NCI-H1694 (cell line): ENCODE measurements at places on chromosomes 13 and 19.

GRCh38 chr13:102041544-102041943, 360.3 kb downstream of the FGF14 start:
- DNase-seq, result no peak

DNA sequence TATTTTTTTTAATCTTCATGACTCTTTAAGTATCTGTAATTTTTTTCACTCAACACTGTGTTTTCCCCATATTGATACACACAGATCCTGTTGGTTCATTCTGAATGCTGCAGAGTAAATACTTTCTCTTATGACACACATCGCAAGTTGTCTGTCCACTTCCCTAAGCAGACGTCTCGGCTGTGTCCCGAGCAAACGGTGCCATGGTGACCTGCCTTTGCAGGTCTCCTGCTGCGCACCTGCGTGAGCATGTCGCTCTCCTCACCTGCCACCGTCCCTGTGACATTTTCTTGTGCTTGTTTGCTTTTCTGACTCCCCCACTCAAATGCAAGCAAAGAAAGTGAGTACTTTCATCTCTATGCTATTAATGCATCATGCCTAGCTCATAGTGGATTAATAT, 57.8 kb downstream of the CCDC70 start:
- DNase-seq, result no peak

DNA sequence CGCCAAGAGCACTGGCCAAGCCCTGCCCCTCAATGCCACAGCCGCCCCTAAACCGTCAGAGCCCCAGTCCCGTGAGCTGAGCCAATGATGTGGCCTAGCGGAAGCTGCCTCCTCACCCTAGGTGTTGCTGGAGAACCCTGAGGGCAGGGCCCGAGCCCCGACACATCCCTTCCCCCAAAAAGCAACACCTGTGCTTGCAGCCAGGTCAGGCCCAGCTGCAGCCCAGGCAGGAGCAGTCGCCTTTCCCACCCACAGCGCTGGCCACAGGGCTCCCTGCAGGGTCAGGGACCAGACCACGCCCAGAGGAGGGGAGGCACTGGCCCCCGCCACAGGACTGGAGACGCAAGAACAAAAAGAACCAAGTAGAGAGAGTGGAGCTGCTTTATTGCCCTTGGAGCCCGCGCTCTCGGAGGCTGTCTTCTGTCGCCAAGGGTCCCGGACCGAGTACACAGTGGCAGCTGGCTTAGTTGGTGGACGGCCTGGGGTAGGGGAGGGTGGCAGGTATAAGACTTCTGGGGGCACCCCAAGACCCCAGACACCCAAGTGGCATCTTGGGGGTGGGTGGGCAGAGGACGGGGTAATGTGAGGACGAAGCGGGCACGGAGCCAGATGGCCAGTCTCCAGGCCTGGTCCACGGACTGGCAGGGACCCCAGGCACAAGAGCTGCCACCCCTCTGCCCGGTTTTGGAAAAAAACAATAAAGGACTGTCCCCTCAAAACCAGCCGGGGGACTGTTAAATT, 3.3 kb downstream of the P2RY11 start:
- DNase-seq, result no peak

DNA sequence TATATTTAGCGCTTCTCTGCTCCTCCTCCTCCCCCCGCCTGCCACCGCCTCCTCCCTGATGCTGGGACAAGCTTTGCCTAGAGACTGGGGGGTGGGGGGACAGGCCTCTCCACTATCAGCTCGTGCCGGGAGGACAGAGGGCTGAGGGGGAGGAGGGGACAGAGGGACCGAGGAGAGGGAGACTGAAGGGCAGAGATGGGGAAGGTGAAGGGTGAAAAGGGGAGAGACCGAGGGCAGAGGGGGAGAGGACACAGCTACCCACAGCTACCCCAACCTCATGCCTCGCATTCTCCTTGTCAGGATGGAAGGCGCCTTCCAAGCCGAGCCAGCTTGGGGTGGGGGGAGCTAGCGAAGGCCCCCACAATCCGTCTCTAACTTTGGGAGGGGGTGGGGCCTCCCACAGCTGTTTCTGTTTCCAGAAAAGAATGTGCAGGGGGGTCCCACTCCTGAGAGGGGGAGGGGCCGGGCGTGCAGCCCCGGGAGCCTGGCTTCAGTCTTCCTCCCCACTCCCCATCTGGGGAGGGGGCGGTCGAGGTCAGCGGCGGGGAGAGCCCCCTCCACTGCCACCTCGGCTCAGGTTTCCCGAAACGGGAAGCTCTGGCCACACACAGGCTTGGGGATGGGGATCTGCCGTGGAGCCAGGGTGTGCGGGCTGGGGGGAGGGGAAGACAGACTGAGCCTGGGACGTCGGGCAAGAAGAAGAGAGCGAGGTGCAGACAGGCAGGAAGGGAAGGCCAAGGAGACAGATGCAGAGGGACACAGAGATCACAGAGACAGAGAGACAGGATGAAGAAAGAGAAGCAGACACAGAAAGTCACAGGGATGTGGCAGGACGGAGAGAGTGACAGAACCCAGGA, 1.6 kb downstream of the DACT3 start:
- no peak for DNase-seq

- DNase-seq, result no peak
These were observed 497 bp upstream of the MLNR start for GRCh38 chr13:49219647-49220035.

GRCh38 chr19:6161271-6161850, 25.9 kb downstream of the ACSBG2 start:
- DNase-seq, result no peak

- no peak for DNase-seq
These were observed 395.6 kb downstream of the KLF12 start for GRCh38 chr13:73738626-73739025.

GRCh38 chr19:56383826-56384605, 9.3 kb downstream of the ZNF582 start:
- no peak for DNase-seq

GRCh38 chr13:23621316-23621645, 51.1 kb downstream of the TNFRSF19 start:
- no peak for DNase-seq

GRCh38 chr19:55339889-55340783, 460 bp downstream of the KMT5C start:
- DNase-seq, result no peak

GRCh38 chr13:21898945-21899344, 228.1 kb downstream of the FGF9 start:
- no peak for DNase-seq

- no peak for DNase-seq
These were observed 8.3 kb downstream of the LSR start for GRCh38 chr19:35257113-35257461.

DNA sequence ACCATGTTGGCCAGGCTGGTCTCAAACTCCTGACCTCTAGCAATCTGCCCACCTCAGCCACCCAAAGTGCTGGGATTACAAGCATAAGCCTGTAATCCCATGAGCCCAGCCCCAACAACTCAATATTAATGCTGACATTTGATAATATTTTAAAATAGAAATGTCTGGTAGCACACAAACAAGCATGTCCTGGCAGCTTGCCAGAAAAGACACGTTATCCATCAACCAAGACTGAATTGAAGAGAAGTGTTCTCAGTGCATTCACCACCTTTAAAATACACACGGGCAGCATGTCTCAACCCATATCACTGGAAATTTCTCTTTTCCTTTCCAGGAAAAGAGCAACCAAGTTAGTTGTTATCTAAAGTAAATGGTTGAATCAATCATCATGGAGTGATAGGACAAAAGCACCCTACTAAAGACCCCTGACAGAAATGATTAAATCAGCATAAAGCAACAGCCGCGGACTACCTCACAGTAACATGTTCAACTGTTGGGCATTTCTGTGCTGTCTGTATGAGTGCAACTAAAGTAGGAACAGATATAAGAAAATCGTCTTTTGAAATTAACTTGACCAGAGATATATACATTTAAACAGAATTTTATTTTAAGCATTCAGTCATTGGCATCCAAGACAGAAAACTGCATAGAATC, 25.0 kb downstream of the LHFPL6 start:
- DNase-seq, result no peak

- DNase-seq, result no peak
These were observed 86.0 kb upstream of the FARP1 start for GRCh38 chr13:98056839-98057410.
